Stimulated activated CD4-positive, alpha-beta T cell treated with anti-CD3 and anti-CD28 coated beads, Interleukin-4, amount 100 ng/mL, for 1 hour (primary cell): ENCODE measurements at places on chromosomes 4 and X.

DNA sequence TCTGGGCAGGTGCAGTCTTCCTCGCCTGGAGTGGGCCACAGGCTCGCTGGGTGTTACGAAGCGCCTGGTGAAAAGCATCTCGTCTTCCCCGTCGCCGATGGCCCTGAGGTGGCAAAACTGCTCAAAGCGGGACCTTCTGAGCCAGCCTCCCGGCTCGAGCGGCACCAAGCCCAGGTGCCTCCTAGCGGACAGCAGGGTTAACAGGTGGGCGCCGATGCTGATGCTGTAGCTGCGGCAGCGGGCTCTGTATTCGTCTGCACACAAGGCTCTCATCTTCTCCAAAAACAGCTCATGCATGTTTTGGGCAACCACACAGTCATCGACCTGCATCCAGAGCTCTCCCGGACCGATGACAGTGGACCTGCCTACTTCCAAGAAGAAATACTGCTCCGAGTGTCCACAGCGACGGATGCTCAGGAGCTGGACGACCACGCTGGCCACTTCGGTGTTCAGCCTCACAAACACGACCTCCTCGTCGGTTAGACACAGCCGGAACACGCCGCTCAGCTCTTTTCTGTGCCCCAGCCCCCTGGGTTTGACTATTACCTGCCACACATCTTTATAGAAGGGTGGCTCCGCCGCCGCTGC, 1.2 kb downstream of the IRS4 start:
- DNase-seq, result no peak

- DNase-seq, result no peak
Measured at GRCh38 chrX:46168254-46168653, 377.0 kb downstream of the ZNF674 start.

DNA sequence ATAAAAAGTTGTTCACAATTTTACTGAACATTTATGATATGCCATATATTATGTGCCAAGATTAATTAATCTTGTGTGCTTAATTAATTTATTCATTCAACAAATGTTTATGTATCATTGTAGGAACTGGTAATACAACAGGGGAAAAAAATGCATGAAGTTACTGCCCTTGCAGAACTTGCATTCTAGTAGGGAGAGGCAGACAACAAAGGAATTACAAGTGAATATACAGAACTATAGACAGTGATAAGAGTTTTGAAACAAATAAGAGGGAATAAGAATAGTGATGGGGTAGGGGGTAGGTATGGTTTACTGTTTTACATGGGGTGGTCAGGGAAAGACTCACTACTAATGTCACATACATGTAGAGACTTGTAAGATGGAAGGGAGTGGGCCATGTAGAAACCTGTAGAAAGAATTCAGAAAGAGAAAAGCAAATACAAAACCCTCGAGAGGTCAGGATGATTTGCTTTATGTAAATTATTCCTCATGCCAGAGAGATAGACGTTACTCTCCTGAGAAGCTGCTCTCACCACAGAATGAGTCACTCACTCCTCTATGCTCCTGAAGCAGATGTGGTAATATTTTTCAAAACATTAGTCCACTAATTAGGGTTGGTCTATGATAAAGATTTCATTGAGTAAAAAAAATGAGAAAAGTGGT, 855.0 kb upstream of the GRID2 start:
- DNase-seq, result no peak

DNA sequence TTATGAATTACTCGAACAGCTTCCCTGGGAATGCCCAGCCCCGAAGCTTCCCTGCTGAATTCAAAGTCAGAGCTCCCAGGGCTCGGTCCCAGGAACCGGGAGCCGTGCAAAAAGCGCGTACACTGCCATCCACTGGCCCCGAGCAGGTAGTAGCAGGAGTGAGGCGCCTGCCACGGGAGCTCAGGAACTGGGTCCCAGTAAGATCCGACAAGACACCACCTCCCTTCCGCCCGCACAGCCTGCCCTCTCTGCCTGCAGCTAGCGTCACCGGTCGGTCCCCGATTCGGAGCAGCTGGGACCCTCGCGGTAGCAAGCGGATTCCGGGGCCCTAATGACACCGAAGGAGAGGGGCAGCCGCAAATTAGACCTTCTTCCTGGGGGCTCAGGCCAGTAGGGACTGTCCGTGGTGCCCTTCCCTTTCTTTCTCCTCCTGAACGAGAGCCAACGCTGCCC, 1.2 kb downstream of the CORIN start:
- DNase-seq, result peak; percentile 54

GRCh38 chr4:114791976-114792375, 193.4 kb downstream of the UGT8 start:
- DNase-seq, result no peak

DNA sequence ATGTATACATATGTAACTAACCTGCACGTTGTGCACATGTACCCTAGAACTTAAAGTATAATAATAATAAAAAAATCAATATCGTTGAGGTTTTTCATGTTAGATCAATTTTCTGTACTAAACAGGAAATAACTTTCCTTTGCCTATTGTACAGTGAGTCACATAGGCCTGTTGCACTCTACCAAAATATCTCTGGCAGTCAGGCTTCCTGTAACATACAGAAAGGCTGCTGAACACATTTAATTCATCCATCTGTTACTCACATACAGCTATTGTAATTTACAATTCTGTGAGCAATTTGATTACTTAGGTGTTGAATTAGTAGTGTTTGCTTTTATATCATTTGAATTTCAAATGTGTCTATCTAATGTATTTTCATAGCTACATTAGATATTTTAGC, 427.8 kb downstream of the TMA16 start:
- DNase-seq, result no peak

DNA sequence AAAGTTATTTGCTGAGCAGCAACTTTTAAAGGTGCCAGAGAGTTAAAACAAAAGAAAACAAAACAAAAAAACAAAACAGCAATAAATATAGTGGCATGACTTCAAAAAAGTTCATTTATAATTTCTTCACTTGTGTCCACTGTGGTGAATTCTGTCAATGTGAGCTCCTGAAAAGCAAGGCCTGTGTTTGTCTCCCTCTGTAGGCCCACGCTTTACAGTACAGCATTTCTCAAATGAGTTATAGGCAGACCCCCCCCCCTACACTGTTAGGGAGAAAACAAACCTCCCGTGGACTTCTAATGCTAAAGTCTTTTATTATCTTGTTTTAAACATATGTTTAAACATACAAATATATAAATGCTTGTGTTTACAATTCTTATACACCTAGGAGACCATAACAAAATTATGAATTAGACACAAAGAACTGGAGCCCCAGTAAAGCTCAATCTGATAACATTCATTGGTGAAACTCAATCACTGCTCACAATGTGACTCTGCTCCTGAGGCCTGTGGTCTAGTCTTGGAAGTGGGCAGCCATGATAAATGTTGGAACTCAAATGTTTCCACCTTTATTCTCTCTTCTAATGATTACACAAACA, 47.0 kb upstream of the SCOC start:
- no peak for DNase-seq

GRCh38 chrX:10485326-10485725, 135.1 kb downstream of the MID1 start:
- no peak for DNase-seq
